ENCODE measurements at places on chromosomes 3 and 15. TPM values are rescaled to one million over a fixed set of nuclear protein-coding genes. Genes with fewer than 3 reads are reported as not detected.

The ERC2 gene
- 0.47 TPM for total RNA-seq

The NCBP2 gene
- 51.4 TPM for total RNA-seq

The TM4SF4 gene
- 1.2 TPM for total RNA-seq

The CLASP2 gene
- 59.1 TPM for total RNA-seq

The TRH gene
- not detected for total RNA-seq

The KCNAB1 gene
- 0.59 TPM for total RNA-seq

The GRIP2 gene
- 0.08 TPM for total RNA-seq

The MELTF gene
- 1.7 TPM for total RNA-seq

The BLM gene
- 3.0 TPM for total RNA-seq

Data from smooth muscle cell of the coronary artery (primary cell).